ENCODE measurements at places on chromosomes 4 and X.

GRCh38 chr4:5355846-5356245 is 304.6 kb downstream of the STK32B start:
- DNase-seq: no peak

DNA sequence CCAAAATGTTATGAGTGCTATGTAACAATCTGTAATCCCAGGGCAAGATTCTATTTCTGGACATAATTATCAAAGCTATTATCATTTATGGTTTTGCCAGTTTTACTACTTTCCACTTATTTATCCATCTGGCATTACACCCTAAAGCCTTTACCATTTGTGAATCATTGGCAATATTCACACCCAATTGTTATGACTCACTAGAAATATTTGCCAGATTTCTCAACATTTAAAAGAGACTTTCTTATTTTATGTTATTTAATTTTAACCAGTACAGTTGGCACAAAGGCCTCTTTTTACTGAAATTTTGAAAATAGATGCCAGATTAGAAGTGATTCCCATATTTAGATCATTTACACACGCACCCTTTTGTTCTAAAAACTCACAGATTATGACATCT is 242.7 kb upstream of the WDFY3 start:
- no peak for DNase-seq

DNA sequence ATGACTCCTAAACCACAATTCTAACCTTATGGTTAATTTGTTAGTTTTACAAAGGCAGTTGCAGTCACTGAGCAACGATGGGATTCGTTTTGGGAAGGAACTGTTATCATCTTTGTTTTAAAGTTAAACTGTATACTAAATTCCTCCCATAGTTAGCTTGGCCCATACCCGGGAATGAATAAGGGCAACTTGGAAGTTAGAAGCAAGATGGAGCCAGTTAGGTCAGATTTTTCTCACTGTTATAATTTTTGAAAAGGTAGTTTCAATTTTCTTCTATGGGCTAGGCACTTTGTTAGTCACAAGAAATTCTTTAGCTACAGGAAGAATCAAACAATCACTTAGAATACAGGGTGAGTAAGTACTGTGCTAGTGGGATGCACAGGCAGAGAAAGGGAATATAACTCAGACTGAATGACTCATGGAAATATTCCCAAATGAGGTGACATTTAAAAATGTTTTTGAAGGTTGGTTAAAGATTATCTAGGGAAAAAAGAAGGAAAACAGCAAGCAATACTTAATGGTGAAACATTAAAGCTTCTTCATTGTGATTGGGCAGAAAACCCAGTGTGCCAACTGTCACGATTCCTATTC is 153.6 kb downstream of the MAGEB17 start:
- DNase-seq: no peak

- DNase-seq: no peak
These were observed 107.1 kb downstream of the IDS start for GRCh38 chrX:149398027-149398426.

DNA sequence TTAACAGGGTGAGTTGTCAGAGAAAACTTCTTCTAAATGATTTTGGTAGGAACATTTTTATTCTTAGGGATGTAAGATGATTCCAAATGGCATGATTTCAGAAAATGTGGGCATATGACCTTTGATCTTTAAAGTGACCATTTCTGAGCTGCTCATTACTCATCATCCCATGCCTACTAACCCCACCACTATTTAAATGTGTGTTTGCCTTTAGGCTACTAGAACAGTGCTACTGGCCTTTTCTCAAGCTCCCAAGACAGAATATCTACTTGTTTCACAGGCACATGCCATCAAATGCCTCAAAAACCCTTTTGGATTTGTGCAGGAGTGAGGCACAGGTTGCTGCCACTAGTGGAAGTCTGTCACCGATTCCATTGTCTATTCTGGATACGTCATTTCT is 428.2 kb downstream of the ADAM29 start:
- DNase-seq: no peak

GRCh38 chr4:132504438-132504837 is 644.7 kb upstream of the PCDH10 start:
- no peak for DNase-seq

DNA sequence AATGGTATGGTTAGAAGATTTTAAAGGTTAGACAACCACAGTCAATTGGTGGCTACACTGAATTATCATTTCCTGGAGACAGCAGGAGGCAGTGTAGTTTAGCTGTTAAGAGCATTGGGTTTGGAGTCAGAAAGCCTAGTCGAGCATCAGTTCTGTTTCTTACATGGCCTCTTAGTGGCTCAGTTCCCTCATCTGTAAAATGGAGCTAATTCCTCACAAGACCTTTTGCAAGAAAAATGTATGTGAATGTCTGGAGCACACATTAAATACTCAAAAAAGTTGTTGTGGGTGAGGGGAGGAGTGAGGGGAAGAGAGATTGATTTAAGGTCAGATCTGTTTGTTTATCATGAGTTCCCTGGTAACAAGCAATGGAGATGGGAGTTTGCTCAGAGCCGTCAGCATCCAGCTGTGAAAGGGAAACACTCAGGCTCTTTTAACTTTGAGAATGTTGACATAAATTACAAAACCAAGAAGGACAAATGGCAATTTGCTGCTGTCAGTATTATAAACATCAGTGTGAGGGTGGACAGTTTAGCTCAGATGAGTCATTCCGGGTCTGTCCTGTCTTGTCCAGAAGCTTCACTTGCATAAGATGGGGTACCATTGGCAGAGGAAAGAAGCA is 98.2 kb upstream of the PGRMC2 start:
- DNase-seq: no peak

DNA sequence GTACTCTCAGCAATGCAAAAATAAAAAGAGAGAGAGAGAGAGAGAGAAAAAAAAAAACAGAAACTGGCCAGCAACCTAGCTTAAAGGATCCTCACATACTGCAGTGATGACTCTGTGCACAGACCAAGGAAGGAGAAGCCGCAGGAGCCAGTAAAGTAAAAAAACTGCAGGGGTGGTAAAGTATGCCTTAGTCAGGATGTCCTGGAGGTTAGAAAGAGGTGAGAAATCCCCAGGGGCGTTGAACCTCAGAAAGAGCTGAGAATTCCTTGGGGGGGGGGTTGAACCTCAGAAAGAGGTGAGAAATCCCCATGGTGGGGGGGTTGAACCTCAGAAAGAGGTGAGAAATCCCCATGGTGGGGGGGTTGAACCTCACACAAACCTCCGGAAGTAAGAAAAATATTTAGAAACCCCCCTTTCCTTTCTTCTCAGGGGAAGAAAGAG is 48.0 kb downstream of the MAGEA9 start:
- DNase-seq: no peak

GRCh38 chr4:1715002-1715758 is 3.1 kb upstream of the SLBP start:
- no peak for DNase-seq

DNA sequence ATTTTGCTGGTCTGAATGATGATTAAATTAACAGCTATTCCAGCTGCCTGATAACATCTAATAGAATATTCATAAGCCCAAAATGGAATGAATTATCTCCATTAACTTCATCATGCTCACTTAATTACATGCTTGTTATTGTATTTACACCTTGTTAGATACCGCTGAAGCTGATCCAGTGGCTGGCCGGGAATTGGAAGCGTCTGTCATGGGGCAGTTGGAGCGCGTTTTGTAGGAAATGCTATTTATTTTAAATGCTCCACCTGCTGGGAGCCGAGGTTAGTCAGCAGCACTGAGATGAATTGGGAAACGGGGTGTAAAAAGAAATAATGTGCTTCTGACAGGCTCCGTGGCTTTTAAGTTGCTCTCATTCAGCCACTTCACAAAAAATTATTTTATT is 25.2 kb downstream of the ARX start:
- no peak for DNase-seq

GRCh38 chrX:42948723-42949657 is 171.0 kb upstream of the PPP1R2C start:
- DNase-seq: no peak

GRCh38 chr4:37684154-37684553 is 2.0 kb downstream of the RELL1 start:
- DNase-seq: no peak

DNA sequence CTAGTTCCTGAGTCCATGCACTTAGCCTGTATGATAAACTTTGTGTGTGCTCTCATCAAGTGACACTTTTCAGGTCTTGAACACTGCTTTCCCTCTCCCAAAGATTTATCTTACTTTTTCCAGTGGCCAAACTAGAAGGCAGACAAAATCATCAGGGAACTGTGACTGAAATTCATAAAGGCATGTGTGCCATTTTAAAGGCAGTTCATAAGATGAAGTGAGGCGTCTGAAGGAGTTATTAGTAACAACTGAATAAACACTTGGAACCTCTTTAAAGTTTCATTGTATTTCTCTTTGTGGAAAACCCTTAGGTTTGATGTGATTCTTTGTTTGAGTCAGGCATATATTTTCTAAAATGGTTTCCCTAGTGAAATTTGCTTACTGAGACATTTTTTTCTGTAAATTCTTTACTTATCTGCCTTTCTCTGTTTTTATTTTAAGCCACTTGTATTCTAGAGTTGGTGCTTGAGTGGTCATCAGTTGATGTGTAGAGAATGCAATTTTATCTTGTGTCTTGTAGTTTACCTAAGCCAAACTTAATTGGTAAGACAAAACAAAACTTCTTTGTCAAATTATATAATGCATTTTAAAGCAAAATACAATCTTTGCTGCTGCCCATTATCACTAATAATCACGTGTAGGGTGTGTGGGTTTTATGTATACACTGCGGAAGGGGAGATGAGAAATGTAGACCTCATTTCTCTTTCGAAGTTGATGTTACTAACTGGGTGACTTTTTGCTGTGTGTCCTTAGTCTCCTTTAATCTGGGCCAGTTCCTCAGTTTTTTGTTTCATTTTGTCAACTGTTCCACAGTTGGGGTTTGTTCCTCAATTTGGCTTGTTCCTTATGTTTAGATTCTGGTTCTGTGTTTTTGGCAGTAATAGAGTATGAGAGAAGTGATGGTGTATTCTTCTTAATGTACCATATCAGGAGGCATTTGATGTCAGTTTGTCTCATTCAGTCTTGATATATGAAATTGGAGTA is 56.8 kb downstream of the RBPJ start:
- DNase-seq: no peak
